ENCODE measurements at places on chromosomes 7 and 10. TPM values are rescaled to one million over a fixed set of nuclear protein-coding genes. Genes with fewer than 3 reads are reported as not detected.

GRCh38 chr7:142461437-142461836 is 203.6 kb upstream of the PRSS58 start:
- no peak for DNase-seq

ITPRIP gene
- total RNA-seq = 19.8 TPM

PNLIPRP3 gene
- not detected for total RNA-seq

GRCh38 chr7:140033779-140034363 is 28.9 kb downstream of the PARP12 start:
- no peak for DNase-seq

- no peak for DNase-seq
Observed at GRCh38 chr10:44936314-44936975, 23.2 kb upstream of the RASSF4 start.

TAC1 gene
- 12.1 TPM for total RNA-seq

- no peak for DNase-seq
Observed at GRCh38 chr10:57897611-57898010, 370.1 kb downstream of the IPMK start.

GRCh38 chr7:101124376-101125056 is 2.4 kb upstream of the SERPINE1 start:
- no peak for DNase-seq

FAM25C gene
- total RNA-seq = not detected

GRCh38 chr10:31262672-31263071 is 56.3 kb upstream of the ZEB1 start:
- DNase-seq = no peak

DNA sequence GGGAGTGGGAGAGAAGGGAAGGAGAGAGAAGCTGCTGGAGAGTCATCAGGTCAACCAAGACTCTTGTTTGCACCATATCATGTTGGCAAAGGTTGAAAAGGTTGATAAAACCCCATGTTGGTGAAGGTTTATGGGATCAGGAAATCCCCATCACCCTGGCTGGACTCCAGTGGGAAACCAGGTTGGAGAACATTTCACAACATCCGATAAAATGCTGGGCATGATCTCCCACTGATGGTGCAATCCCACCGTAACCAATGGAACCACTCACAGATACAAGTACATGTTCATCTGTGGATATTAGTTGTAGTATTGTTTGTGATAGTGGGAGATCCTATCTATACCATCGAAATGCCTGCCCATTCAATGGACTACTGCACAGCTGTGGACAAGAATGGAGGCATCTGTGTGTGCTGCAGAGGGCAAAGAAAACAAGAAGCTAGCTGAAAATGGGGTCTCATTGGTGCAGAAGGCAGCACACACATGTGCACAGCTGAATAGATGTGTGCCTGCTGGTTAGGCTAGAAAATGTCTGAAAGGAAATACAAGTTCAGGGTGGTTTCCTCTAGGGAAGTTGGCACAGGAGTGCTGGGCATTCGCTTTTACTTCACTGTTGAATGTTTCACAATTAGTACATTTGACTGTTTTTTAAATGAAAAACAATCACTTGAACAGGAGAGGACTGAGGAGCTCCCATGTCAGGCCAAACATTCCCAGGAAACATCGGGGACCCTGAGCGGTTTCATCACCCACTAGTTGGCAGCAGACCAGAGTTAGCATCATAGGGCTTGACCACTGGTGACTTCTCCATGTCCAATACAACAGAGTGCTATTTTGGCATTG is 80.4 kb upstream of the MGMT start:
- no peak for DNase-seq

DNA sequence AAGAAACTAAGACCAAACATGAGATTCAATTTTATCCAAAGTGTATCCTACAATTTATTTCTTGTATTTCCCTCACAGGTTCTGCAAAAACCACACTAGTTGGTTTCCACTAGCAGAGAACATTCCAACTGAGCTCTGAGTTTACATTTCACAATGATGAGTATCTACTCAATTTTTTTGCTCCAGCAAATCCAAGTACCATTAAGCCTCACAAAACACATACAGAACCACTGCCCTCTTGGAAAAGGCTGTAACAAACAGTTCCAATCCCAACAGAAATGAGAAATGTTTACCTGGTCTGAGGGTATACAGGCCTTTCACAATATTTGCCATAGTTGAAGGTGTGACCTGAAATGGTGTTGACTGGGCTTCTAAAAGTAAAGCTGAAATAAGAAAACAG is 59.9 kb downstream of the CACUL1 start:
- DNase-seq = no peak

ATOH7 gene
- total RNA-seq = 0.86 TPM

DNA sequence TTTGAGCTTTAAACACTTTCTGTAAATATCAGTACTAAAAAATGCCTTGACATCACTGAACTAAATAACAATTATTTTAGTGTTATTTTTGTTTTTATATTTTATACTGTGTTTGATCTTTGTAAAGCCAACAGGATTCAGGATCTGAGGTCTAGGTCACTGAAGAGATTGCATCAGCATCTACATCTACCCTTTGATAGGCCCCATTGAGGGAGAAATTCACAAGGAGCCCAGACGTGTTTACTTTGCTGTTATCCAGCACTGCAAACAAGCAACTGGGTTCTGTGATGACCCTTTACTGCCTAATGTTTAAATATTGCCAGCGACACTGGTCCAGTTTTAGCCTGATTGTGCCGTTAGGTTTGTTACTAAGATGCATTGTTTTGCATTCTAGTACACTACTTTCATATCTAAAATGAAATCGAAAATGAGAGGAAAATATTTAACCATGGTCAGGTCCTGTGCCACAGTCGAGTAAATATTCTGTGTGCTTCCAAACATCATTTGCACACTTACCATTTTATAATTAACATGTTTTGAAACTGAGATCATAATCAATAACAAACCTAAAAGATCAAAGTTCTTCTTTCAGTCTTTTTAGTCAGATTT is 48.7 kb downstream of the SP8 start:
- no peak for DNase-seq

DNA sequence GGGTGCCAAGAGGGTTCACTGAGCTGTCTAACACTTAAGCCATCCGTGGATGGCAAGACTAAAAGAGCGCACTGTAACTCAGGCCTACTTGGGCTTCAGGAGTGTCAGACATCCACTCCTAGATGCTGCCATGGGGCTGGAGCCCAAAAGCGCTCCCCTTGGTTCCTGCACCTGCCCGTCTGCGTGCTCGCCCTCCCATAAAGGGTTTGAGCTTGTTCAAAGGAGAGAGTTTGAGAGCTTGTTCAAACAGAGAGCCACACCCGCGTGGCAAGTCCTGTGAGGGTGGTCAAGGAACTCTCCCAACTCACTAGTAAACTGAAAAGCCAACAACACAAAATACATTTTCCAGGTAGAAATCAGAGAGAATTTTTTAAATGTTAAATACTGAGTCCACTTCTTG is 256.7 kb downstream of the SEMA3A start:
- DNase-seq = no peak

HPSE2 gene
- not detected for total RNA-seq

SEPHS1 gene
- total RNA-seq = 51.1 TPM

DNA sequence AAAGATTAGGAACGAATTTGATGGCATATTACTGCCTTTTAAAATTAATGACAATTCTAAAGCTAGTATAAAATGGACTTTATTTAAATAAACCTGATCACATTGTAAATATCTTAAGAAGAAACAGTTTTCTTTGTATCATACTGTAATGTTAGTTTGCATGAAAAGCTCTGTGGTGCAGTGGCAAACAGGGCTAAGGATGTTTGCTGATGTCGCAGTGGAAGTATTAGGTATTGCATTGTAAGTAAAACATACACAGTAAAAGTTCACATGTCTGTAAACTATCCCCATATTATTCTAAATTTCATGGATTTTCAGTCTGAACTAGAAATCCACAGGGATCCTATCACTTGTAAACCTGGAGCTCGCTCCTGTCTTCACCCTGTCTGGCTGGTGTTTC is 252.6 kb upstream of the ZNF32 start:
- no peak for DNase-seq

DNA sequence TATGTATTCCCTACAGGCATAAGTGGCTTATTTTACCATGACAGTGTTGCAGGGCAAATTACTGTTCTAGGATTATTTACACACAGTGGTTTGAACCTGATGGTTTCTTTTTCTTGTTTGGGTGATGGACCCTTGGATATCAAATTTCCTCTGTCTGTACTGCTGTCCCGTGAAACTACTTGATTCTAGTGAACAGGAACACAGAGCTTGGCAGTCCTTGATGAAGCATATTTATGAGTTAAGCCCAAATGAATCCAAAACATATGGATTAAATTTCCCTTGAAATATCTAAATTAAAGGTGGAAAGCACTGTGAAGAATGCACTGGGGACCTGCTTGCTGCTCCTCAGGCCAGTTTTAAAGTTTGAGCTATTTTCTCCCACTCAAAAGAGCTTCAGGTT is 635.3 kb downstream of the INHBA start:
- DNase-seq = no peak

DNA sequence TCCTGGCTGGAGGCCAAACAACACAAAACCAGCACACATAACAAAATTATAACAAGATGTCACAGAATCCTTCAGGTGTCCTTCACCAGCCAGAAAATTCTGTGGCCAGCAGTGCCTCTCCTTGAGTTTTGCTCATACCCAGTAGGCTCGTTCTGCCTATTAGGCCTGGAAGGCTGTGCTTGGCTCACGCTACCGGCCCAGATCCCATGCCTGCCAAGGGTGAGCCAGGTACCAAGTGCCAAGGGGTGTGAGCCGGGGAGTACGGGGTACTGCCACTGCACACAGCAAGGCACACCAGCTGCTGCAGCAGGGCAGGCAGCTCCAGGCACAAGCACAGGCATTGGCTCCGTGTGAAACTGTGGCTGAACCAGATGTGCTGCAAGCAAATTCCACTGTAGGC is 1562.0 kb downstream of the REEP3 start:
- no peak for DNase-seq

- DNase-seq = no peak
Observed at GRCh38 chr7:18320971-18321567, 174.5 kb upstream of the HDAC9 start.

HECTD2 gene
- 27.6 TPM for total RNA-seq

DNA sequence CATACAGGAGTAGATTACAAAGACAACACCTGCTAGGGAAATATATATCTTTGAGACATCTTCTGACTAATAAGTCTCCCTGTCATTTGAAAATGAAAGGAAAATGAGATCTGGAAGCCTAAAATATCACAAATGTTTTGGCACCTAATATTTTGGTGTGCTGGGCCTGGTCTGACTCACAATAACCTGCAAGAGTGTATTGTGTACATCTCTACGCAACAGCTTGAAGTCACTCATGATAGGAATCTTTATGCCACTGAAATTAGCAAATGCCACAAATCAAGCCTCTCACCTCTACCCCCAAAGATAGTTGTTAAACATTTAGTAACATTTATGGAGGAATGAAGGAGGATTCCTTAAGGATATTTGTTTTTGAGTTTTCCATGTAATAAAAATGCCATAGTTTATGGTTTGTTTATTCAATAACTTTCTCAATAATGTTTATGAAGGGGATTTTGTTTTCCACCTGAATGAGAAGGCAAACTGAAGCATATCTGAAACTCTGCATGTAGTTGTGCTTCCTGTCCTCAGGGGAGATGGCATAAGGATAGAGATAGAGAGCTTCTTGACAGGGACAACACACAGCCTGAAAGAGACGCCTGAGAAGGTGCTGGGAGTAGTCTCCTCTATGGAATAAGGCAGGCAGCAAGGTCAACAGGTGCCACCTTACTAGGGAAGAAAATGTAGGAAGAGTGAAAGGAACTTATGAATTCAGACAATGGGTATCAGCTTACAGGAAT is 197.4 kb downstream of the AHR start:
- no peak for DNase-seq

- DNase-seq = no peak
Observed at GRCh38 chr7:5636914-5637313, 144.5 kb downstream of the RNF216 start.

DNA sequence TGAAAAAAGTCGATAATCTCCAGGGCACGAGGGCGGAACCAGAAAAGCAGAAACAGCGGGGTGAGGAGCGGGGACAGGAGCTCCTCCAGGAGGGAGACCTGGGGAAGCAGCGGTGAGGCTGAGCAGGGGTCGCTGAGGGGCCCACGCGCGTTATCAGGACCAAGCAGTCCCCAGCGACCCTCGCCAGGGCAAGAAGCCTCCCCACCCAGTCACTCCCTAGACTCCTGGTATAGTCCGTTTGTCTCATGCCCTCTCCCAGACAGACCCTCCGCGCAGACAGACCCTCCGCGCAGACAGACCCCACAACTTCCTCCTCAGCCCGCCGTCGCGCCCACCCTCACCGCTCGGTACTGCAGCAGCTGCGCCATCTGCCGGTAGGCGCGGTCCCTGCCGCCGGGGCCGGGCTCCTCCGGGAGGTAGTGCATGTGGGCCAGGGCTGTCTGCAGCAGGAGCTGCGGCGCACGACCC is 6.3 kb downstream of the ATG9B start:
- DNase-seq = peak; percentile 94

EFCAB10 gene
- total RNA-seq = not detected

GRCh38 chr7:83270407-83270806 is 107.7 kb upstream of the PCLO start:
- DNase-seq = no peak

DNA sequence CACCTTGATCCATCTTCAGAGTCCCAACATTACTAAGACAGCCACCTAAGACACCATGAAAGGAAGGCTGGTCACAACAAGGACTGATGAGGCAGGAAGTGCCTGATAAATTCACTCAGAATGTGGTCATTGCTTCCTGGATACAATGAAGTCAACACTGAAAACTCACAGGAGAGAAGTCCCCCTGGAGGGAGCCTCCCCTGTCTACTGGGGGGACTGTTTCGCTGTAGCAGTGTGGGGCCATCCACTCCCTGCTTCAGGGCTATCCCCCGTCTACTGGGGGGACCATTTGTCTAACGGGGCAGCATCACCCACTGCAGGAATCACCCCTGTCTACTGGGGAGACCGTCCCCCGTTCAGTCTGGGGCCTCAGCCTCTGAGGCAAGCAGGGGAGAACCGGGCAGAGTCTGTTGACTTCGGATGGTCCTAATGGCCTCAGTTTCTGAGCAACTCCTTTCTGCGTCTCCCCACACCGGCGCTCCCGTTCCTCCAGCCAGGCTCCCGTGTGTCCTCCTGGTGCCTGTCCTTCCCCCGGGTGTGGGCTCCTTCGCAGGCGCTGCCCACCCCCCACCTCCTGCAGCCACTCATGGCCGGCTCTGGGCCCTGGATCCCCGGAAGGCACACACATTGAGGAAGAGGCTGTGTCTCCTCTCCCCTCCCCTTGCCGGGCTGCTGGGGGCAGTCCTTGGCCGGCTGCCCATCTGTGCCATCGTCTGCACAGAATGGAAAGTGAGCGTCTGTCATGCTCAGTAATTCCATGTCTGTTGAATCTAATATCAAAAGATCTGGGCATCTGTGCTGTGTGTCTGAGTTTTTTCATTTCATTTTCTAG is 59.9 kb upstream of the DNAJB6 start:
- no peak for DNase-seq

FLNC gene
- 241 TPM for total RNA-seq

FFAR4 gene
- total RNA-seq = not detected

GRCh38 chr10:131641231-131641630 is 259.6 kb upstream of the PPP2R2D start:
- DNase-seq = no peak

DNA sequence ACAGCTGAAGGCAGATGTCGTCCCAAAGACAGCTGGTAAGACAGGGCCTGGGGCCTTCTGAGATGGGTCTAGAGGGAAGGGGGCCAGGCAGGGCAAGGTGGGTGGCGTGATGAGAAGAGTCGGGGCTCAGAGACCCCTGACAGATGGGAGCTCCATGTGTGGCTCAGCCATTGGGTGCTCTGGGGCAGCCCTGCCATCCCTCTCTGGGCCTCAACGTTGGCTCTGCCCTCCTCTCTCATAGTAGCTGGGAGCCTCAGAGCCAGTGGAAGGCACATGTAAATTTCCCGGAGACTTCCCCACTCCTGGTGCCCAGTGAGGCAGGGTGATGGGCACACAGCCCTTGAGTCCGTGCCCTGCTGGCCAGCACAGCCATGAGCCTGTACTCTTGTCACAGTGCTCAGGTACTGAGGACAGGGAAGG is 1.8 kb downstream of the PPIF start:
- DNase-seq = no peak
